Choroid plexus epithelial cell (primary cell): ENCODE measurements at places on chromosomes 11 and 22.

DNA sequence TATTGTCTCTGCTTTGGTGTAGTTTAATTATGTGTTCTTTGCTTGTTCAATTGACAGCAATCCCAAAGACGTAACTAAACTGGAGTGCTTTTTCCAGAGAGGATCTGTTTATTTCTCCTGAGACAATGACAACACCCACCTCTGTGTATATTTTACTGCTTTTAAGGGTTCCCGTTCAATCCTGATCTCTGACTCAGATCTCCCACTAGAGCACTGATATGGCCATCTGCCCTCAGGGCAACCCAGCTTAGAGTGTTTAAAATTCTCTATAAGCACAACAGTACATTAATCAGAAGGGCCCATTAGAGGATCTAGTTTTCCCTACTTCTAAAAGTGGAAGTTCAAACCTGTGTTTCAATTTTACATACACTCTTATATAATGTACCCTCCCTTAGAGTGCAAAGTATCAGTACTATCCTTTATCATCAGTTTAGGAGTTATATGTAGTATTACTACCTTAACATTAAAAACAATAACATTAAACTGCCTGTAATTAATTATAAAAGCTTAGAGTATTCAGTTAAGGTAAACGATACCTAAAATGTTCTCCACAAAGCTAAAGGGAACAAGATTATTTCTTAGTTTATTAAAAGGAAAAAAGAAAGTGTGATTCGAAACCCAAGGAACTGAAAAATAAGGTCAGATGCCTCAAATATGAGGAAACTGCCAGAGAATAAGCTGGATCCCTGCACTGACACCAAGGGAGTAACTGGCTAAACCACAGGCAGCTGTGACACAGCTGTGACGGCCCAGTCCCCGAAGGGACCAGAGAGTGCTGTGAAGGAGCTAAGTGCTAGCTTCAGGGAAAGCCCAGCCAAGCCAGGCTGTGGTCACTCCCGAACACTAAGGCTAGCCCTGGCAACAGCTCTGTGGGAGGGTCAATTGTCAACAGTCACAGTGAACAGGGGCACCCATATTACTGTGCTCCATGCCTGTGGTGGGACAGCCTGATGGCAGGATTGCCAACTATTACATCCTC, 15.2 kb downstream of the UFD1 start:
- DNase-seq, result peak; percentile 58

DNA sequence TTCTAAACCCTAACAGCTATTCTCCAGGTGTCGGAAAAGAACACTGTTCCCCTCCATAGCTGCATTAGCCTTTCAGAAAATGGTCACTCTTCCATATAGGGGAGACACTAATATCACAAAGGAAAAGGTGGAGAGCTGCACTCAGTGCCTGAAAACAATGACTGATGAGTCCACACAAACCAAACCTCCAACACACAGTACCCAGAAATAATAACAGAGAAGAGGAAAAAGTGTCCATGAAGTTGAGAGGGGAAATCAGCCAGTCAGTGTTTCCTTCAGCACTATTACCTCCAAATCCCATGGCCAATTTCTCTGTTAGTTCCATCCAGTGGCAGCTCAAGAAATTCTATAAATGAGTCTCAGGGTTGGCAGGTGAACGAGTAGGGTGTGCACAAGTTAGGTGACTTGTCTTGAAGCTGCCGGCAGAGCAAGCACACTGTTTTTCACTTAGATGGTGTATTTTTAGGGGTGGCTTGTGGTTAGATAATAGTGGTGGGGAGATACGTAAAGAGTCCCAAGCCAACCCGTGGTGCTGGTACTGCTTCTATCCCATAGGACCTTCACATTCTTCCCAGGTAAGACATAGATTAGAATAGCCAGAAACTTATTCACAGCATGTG, 84.5 kb upstream of the CHRM4 start:
- DNase-seq, result no peak

DNA sequence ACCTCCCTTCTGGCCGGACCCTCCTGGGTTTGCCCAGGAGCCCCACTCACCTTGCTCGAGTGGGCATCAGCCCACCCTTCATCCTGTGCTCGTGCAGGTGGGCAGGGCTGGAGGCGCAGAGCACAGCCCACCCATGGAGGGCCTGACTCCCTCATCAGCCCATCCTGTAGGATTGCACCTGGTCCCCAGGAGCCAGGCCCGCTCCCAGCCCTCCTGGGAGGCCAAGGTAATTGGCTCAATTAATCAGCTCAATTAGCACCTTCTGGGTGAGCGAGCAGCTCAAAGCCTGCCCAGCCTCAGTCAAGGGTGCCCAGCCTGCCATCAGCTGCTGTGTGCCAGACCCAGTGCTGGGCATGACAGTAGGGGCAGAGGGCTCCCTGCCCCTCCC, 58.1 kb upstream of the NECTIN1 start:
- no peak for DNase-seq

DNA sequence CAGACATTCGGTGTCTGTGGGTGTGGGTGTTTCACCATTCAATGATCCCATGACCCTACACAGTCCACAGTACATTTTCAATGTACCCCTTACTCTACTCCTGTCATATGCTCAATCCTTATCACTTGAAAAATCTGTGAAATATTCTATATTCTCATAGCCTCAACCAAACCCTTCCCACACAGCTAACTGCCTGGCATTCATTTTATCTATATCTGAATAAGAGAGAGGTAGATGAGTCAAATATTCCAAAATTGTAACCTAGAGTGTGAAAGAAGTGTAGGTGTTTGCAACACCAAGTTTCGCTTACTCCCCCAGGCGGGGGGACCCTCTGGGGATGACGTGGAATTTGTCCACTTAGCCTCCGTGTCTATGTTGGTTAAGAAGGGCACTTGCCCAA, 354.8 kb downstream of the ETS1 start:
- no peak for DNase-seq

DNA sequence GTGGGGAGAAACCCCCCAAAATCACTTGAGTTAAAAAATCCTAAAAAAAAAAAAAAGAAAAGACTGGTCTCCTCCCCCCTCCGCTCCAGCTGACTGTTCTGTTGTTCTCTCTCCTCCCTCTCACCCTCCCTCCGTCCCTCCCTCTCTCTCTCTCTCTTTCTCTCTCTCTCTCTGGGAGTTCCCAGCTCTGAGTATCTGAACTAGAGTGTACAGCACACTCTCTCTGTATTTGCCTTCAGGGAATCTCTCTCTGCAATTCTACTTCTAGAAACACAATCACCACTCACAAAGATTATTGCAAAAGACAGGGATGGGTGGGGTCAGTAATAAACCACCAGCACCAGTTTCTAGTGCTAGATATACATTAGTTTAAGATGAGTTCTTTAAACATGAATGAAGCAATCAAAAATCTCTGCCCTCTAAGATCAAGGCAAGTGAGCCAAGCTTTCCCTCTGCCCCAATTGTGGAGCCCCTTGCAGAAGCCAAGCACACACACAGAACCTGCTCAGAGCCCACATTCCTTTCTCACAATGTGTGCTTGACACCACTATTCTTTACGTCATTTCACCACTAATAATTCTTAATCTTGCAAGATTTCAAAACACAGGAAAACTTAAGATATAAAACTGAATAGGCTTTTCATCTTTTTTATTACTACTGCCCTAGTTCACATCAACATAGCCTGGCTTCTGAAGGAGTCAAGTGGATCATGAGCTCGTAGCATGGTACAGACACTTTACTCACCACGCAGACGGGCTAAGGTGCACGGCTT, 133.5 kb downstream of the RBFOX2 start:
- DNase-seq, result peak; percentile 85

- DNase-seq, result no peak
These were observed 27.3 kb downstream of the SYT7 start for GRCh38 chr11:61553373-61554171.

DNA sequence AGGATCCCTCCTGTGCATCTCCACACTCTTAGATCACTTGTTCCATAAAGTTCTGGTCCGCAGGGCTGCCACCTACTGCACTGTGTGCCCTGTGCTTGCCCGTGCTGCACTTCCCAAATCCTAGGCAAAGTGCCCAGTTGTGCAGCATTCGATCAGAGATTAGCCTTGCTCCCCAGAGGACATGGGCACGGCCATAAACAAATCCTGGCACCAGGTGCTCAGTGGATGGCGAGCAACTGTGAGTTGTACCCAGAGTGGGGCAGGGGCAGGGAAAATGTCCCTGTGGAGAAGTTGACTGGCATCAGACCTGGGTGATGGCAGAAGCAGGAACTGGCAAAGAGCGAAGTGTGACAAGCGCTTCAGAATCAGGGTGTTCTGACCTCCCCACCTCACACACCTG, 4.7 kb downstream of the FADS2 start:
- no peak for DNase-seq

GRCh38 chr22:37222440-37222971, 10.2 kb upstream of the SSTR3 start:
- DNase-seq, result no peak

DNA sequence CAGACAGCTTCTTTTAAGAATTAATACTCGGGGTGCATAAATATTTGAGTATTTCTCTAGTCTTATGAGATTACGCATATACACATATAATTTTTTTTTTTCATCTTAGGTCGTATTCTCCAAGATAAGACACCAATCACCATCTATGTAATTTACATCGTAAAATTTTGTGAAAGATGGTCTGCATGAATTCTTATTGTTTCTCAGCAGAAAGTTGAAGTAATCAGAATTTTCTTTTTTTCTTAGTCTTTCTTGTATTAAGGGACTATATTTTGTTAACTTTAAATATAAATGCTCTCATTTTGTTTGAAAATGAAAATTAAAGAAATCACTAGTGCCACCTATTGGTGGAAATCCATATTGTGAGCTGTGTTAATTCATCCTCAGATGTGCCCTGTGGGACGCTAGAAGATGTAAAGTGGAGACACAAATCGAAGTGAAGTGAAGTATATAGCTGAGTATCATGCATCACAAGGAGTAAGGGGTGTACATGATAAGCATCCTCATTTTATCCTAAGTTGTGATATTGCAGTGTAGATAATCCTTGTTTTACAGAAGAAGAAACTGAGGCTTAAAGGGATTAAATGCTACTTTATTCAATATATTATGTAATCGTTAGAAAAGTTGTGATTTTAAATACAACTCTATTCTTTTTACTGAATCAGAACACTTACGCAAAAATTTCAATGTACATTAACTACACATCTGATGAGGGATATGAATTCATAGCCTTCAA, 2084.3 kb downstream of the LRRC4C start:
- DNase-seq, result peak; percentile 33
